ENCODE measurements at places on chromosomes 12 and 14.

DNA sequence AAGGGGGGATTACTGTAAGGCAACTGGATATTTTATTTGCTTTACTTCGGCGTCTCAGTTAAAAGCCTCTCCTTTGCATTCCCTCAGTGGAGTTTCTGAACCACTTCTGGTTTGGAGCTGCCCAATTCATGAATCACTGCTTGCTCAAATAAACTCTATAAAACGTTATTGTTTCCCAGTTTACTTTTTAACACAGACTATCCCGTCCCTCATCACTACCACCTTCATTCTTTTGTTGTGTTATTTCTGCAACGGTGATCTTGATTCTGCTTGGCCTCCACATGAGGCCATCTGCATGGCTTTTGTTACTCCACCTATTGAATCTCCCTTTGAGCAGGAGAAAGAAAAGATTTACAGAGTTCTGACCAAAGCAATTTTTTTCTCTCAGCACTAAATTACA lies 104.0 kb upstream of the PLEKHA5 start:
- no peak for DNase-seq

DNA sequence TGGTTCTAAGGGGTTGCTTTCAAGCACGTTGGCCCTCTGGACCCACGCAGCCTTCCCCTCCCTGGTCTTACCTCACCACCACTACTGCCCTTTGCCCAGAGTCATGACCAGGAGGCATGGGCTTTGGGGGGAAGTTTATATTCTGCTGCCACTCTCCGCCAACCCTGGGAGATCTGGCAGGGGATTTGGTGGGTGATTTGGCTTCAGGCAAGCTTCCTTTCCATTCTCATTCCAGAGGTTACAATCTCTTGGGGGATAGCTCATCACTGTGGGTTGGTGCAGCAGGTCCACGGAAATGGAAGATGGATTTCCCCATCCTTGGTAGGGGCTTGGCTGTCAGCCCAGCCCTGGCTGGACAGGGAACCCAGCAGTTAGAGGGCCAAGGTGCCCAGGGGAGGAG lies 6.3 kb downstream of the PAH start:
- no peak for DNase-seq

- no peak for DNase-seq
These were observed 126.1 kb upstream of the MED13L start for GRCh38 chr12:116403546-116403945.

DNA sequence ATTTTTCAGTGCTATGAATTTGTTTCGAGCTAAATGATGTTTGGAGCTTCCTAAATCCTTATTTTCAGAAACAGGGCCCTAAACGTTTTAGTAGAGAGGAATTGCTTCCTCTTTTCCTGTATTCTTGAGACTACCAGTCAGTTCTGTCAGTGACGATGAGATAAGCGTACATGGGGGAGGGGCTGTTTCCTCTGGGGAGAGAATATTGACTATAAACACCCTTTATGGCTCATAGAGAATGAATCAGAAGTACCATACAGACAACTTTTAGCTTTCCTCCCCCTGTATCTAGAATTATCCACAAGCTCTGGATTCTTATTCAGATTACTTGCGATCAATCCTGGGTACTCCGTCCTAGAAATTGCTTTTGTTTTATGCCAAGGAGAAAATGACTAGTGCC lies 5.1 kb downstream of the TBK1 start:
- peak; percentile 77 for DNase-seq

DNA sequence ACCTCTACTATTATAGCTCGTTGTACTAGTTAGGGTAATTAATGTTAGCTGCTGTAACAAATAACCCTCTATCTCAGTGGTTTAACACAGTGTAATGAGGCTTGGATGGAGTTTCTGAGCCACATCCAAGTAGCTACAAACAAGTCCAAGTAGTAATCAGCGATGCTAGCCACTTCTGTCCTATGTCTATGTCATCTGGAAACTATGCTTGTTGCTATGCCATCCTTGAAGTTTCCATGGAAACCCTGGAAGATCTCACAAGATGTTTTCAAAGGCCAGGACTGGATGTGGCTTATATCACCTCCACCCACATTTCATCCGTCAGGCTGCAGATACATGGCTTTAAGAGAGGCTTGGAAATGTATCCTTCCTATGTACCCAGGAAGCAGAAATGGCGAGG lies 422.1 kb downstream of the AACS start:
- no peak for DNase-seq

- DNase-seq: no peak
These were observed 51.0 kb upstream of the FERMT2 start for GRCh38 chr14:53001787-53002378.

DNA sequence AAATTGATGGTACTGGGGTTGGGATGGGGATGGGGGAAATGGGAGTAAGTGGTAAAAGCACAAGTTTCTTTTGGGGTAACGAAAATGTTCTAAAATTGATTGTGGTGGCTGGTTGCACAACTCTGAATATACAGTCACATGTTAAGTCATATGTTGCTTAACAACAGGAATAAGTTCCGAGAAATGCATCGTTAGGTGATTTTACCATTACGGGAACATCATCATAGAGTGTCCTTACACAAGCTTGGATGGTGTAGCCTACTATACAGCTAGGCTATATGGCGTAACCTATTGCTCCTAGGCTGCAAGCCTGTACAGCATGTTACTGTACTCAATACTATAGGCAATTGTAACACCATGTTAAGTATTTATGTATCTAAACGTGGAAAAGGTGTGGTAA lies 31.0 kb downstream of the ITGA7 start:
- DNase-seq: no peak

- peak; percentile 62 for DNase-seq
These were observed 61.6 kb upstream of the GZMB start for GRCh38 chr14:24695265-24696241.
